ENCODE measurements at places on chromosomes 4 and X.

DNA sequence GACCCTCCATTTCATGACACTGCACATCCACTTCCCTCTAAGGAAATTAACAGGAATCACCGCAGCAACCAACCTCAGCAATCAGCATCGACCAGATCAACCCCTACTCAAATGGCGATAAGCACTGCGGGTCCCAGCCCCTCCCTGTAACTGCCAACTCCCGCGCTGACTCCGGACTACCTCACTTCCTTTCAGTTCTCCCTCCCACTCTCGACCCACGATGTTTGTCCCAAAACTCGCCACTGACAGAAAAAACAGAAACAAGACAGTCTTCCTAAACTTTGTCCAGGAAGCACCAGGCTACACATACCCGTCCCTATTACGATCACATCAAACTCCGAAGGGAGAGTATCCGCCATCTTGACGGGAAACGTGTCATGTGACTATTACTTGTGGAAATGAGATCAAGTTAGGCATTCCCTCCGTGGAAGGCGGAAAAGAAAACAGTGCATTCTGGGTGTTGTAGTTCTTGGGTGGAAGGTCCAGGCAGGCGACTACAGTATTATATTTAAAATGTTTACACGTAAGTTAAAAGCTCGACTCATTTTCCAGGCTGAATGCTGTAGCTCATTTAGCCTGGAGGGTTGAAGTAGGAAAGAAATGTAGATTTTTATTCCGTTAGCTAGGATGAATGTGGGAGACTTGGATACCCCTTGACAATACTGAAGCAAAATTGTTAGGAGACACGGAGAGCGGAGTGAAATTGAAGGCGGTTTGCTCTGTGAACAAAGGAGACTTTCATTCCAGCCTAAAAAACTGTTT lies at the start of gene CHM:
CHM (minus strand) TSS at position 385 of the 762 bp plus-strand sequence; CDS start at position 359, 26 bp downstream.
- DNase-seq, result peak; percentile 59

GRCh38 chrX:95071052-95071451 lies 1397.0 kb downstream of the FAM133A start:
- no peak for DNase-seq

GRCh38 chrX:51435101-51435500 lies 61.3 kb downstream of the NUDT11 start:
- no peak for DNase-seq

GRCh38 chr4:126061655-126062054 lies 746.9 kb downstream of the FAT4 start:
- no peak for DNase-seq

GRCh38 chr4:120000591-120001296 lies 65.9 kb downstream of the MAD2L1 start:
- DNase-seq, result no peak

DNA sequence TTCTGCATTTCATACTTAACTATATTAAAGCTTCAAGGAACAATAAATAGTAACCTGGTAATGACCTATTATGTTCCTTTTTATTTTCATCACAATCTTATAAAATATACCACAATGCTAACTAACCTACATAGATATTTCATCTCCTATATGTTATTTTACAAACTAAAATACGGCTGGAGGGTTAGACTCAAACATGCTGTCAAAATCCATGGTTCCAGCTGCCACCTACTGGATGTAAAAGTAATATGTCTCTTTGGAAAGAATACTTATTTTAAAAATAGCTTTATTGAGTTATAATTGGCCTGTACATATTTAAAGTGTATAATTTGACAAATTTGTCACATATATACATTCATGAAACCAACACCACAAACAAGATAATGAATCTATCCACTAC lies 15.0 kb downstream of the RGN start:
- DNase-seq, result no peak

DNA sequence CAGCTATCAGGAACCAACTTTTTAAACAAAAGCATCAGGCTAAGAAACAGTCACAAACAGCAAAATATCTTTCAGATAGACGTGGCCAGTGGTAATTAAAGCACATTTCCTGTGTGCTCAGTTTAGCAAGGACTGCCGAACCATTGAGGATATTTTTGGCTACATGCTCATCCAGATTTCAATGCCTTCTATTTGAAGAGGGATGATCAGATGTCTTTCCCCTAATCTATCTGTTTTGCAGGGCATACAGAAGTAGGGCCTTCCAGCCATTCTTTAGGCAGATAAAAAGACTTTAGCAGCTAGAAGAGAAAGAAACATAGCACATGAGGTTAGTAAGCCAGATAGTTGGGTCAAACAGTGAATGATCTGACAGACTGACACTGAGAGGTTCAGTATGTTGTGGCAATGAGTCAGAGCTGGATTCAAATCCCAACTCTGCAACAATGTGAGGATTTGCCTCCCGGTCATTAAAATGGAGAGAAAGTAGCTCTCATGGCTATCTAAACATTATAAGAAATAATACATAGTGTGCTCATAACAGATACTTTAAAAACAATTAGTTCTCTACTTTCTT lies 100.0 kb upstream of the PRKG2 start:
- peak; percentile 10 for DNase-seq

- DNase-seq, result peak; percentile 73
These were observed at the start of gene MTM1 for GRCh38 chrX:150568320-150569154. TSS of gene MTM1 (plus strand) at chrX:150568621. CDS start at chrX:150592615, 23,994 bp downstream.

- no peak for DNase-seq
These were observed 74.8 kb upstream of the BCOR start for GRCh38 chrX:40172401-40173142.

GRCh38 chr4:160406263-160406825 lies 1303.5 kb downstream of the RAPGEF2 start:
- DNase-seq, result no peak

DNA sequence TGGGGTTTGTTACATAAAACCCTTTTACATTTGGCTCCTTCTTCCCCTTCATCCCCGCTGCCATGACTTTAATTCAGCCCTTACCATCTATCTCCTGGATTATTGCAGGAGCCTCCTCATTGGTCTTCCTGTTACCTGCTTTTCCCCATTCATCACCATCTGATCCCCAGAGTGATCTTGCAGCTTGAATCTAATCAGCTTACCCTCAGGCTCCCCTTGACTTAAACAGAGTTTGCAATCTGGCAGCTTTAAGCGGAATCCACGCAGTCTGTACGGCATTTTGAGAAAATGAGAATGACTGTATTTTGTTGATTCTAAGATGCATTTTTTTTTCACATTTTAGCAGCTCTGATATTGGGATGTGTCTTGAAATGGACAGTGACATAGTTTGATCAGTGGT lies 14.9 kb upstream of the PPEF1 start:
- no peak for DNase-seq

GRCh38 chrX:281166-281999 lies at the start of gene PLCXD1:
TSS of gene PLCXD1 (plus strand) at chrX:281381. CDS start at chrX:284188, 2,807 bp downstream.
- peak; percentile 28 for DNase-seq

- DNase-seq, result no peak
These were observed at the start of gene GPR173 for GRCh38 chrX:53048169-53049126. TSS of gene GPR173 (plus strand) at chrX:53048789. CDS start at chrX:53076622, 27,833 bp downstream.

GRCh38 chr4:17884063-17884462 lies 73.3 kb downstream of the NCAPG start:
- DNase-seq, result no peak

DNA sequence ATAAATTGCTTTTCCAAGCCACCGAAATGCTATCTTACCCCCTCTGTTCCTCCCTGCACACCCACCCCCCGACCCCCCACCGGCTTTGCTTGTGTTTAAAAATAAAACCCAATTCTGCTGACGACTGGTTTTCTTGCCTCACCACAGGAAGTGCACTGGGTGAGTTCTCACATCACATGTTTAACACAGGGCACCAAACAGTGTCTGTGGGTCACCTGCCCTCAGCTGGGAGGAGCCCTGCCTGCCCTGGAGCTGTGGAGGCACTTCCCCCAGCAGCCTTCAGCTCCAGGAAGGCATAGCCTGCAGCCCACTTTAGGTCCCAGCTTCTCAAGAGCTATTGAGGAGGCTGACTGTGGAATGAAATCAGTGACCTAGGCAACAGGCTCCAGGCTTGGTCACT lies 8.8 kb downstream of the TMEM255A start:
- DNase-seq, result no peak

- DNase-seq, result no peak
These were observed 20.8 kb downstream of the ADGRG4 start for GRCh38 chrX:136321532-136321931.

DNA sequence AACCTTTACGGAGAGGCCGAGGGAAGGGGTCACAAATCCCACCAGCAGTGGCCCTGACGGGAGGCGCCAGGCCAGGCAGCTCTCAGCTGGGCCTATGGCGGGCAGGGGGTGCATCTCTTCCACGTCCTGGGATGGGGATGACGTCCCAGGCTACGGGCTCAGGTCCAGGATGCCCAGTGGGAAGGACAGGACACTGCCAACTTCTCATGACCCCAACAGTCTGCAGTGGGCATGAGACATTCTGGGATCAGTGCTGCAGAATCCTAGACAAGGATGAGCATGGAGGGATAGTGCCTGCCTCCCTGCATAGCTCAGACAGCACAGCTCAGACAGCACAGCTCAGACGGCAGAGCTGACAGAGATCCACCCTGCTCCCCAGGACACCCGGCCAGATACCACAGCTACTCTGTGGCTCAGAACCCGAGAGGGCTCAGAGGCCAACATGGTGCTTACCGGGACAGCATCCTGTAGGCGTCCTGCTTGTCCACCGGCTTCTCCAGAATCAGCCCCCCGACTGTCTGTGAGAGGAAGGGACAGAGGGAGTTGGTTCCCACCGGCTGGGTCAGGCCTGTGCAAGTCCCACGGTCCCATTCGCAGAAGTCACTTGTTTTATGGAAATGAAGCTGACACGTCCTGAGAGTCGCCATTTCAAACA lies 17.3 kb downstream of the ASMTL start:
- no peak for DNase-seq

DNA sequence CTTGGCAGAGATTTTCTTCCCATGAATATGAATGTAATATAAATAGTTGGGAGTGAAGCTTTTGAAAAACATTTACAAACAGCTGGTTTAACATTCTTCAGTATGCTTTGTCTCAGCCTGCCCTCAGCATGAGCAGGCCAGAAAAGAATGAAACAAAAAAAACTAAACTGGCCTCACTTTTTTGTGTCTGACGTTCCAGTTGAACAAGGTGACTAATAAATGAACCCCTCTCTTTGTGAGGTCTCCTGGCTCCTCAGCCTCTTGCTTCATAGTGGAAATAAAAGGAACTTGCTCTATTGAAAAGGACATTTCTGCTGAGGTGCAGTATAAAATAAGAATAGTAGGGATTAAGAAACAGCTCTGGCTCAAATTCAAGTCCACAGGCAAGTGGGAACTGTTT lies 9.4 kb downstream of the CHST7 start:
- DNase-seq, result peak; percentile 85

- DNase-seq, result no peak
These were observed 3.2 kb downstream of the CTAG2 start for GRCh38 chrX:154650221-154650510.

DNA sequence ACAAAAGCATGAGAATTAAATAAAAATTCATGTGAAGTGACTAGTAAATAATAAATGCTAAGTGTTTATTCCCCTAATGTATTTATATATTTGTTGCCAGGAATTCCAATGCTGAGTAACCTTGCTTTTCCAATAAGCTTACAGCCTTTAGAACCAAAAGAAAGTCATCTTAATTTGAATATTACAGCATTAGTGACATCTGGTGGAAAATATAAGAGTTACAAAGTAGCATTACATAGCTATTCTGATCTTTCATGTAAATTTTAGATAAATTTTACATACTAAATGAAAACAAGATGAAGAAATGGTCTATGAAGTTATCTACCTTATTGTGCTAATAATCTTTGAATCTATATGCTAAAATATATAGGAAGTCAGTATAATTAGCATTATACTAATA lies 10.4 kb downstream of the MAD2L1 start:
- DNase-seq, result no peak

DNA sequence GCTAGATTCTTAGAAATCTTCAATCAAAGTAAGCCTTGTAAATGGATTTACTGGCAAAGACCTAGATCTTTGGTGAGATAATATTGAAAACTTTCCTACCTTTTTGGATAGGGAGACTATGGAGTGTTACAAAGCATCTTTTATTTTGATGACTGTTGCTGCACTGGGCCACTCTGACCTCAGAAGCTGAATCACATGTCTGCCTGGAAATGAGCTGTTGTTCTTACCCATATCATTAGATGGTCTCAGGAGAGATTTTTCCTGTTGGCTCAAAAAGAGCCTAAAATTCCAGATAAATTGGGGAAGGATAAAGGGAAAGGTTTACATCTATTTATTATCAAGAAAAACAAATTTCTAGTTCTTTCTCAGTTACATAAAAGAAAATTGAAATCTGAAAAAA lies 127.5 kb upstream of the BMP3 start:
- DNase-seq, result no peak

DNA sequence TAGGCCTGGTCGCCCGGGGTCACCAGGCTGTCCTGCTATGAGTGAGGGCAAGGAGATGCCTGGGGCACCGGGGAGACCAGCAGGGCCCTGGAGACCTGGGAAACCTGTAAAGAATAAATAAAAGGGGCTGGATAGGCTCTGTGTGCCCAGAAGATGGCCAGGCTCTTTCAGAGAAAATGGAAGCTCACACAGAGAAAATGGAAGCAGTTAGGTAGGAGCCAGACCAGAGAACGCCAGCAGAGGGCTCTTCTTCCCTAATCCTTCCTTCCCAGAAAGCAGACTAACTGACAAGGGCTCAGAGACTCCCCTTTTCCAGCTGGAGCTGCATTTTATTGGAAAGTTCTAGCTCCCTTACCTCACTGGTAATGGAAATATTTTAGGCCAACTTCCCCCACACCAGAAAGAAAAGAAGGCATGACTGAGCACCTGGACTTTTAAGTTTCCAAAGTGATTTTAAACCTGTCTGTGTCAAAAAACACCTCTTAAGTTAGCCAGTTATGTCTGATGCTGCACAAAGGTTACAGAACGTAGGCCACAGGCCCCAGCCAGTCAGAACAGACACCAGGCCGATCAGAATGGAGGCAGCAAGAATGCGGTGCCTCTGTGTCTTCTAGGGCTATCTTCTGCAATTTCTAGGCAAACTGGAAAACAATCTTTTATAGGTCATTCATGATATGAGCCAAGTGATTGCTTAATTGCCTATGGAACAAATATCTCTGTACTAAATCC lies 74.0 kb downstream of the ATG4A start:
- no peak for DNase-seq

DNA sequence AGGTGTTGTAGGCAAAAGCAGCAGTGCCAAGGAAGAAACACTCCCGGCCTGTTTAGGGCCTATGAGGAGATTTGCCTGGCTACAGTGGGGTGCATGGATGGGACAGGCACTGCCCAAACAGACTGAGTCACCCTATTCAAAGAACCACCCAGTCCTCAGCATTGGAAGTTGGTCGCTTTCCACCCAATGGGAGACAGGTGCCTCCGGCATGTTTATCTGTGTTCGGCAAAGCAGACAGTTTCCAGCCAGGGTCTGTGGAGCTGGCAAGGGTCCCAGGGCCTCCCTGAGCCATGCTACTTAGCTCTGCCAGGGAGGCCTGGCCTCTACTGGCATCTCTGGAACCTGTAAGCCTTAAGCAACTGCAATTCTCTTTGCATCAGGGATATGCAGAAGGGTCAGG lies 165.1 kb upstream of the ATP6AP2 start:
- DNase-seq, result no peak

GRCh38 chrX:133046601-133047000 lies 50.3 kb downstream of the USP26 start:
- DNase-seq, result no peak

GRCh38 chr4:48667148-48667547 lies 112.9 kb downstream of the FRYL start:
- no peak for DNase-seq

GRCh38 chr4:80489798-80490197 lies 154.3 kb downstream of the CFAP299 start:
- no peak for DNase-seq
